Smooth muscle cell of trachea (primary cell): ENCODE measurements at places on chromosomes 7 and 10. TPM values are rescaled to one million over a fixed set of nuclear protein-coding genes. Genes with fewer than 3 reads are reported as not detected.

The MOGAT3 gene
- not detected in 2 replicates for total RNA-seq

The TLX1 gene
- total RNA-seq: not detected in 2 replicates

The TMEM273 gene
- total RNA-seq: not detected in 2 replicates

The PON1 gene
- total RNA-seq: not detected in 2 replicates

The CHAT gene
- not detected in 2 replicates for total RNA-seq

The CDHR1 gene
- not detected in 2 replicates for total RNA-seq

The ZNF22 gene
- 9.3 and 17.0 TPM in 2 replicates for total RNA-seq

The MRLN gene
- not detected in 2 replicates for total RNA-seq

The DKK1 gene
- 26.8 and 71.0 TPM in 2 replicates for total RNA-seq

The CLRN3 gene
- total RNA-seq: not detected in 2 replicates

The NXPH1 gene
- not detected in 2 replicates for total RNA-seq

The HOXA3 gene
- 2.6 and 3.0 TPM in 2 replicates for total RNA-seq
